ENCODE measurements at places on chromosomes 3 and 15.

GRCh38 chr3:174325171-174325570 is 534.0 kb upstream of the NAALADL2 start:
- DNase-seq = no peak

- DNase-seq = peak; percentile 97
Measured at GRCh38 chr3:152051501-152052404, 178.3 kb downstream of the SUCNR1 start.

GRCh38 chr3:66609660-66610561 is 109.1 kb upstream of the LRIG1 start:
- peak; percentile 42 for DNase-seq

- DNase-seq = no peak
Measured at GRCh38 chr3:171967932-171968678, 71.3 kb upstream of the FNDC3B start.

- no peak for DNase-seq
Measured at GRCh38 chr3:15159501-15160136, 46.4 kb upstream of the CAPN7 start.

- peak; percentile 65 for DNase-seq
Measured at GRCh38 chr15:75178171-75178937, 23.3 kb upstream of the C15orf39 start.

- DNase-seq = peak; percentile 50
Measured at GRCh38 chr15:36507458-36507857, 72.0 kb upstream of the CDIN1 start.

Data from NCI-H146 (cell line).